Neuronal stem cell (in vitro differentiated cells): ENCODE measurements at places on chromosomes 1 and 21.
A peak's percentile ranks its signal among the peaks of the same experiment; 100 is the strongest.

- DNase-seq, result no peak
Measured at GRCh38 chr1:41366455-41367287, 5.4 kb downstream of the FOXO6 start.

DNA sequence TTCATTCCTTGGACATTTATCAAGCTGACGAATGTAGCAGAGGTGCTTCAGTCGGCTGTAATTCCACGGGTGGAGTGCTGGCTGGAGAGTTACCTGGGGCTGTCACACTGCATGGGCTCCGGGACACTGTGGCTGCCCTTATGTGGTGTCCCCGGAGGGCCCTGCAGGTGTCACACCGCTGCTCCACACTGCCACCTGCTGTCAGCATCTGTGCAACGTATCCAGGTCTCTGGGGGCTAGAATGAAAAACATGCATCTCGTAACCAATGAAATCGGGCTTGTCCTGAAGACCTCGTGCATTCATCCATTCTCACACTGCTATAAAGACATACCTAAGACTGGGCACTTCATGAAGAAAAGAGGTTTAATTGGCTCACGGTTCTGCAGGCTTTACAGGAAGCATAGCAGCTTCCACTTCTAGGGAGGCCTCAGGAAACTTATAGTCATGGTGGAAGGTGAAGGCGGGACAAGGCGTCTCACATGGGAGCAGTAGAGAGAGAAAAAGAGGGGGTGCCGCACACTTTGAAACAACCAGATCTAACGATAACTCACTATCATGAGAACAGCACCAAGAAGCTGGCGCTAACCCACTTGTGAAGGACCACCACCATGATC is 46.7 kb upstream of the PCBP3 start:
- peak; percentile 57 for DNase-seq

GRCh38 chr1:14956579-14957195 is 196.9 kb upstream of the TMEM51 start:
- no peak for DNase-seq

- no peak for DNase-seq
Measured at GRCh38 chr21:44456214-44456914, 1.1 kb downstream of the LRRC3 start.

DNA sequence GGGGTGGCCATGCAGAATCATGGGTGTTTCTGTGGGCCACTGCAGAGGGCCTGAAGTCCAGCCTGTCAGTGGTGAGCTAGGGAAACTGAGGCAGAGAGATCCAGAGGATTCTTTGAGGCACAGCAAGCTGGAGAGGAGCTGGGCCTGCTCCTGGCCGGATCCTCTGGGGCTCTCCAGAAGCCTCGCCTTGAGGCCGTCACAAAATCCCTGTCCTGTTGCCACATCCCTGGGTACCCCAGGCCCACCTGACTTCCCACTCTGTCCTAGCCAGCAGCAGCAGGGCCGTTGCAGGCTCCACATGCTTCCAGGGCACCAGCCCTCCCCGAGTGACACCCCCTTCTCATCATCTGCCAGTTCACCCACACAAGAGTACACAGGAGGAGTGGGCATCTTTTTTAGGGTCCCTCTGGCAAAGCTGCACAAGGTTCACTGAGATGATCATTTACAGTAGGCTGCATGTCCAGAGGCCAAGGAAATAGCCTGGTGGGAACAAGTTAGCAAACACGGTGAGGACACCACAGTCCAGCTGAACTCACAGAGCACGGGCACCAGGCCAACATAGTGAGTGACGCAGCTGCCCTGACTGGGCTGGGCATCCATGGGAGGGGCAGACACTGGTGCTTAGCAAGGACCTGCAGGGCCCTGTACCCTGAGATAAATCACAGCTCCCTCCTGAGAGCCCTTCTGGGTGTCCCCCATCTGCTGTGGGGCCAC is 25.1 kb upstream of the TSPEAR start:
- no peak for DNase-seq
